GM04504 (cell line): ENCODE measurements at places on chromosomes 4 and X.

GRCh38 chr4:114091546-114091945 is 112.1 kb upstream of the ARSJ start:
- DNase-seq = no peak

- DNase-seq = no peak
Observed at GRCh38 chr4:8774071-8774470, 97.6 kb downstream of the HMX1 start.

DNA sequence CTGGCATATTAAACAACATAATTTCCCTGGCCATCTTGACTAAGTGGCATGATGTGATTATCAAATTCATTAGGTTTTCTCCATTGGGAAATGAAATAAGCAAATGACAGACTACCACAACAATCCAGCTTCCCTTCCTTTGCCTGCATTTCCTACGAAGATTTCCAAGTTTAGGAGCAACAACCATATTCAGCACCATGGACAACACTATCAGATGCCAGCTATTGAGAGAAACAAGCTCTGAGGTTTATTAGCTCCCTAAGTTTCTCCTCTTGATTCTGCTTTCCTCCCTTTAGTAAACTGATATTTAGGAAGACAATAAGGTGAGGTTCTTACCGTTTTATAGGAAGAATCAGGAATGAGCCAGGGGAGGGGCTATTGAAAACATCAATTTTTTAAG is 36.2 kb downstream of the DCX start:
- DNase-seq = no peak

DNA sequence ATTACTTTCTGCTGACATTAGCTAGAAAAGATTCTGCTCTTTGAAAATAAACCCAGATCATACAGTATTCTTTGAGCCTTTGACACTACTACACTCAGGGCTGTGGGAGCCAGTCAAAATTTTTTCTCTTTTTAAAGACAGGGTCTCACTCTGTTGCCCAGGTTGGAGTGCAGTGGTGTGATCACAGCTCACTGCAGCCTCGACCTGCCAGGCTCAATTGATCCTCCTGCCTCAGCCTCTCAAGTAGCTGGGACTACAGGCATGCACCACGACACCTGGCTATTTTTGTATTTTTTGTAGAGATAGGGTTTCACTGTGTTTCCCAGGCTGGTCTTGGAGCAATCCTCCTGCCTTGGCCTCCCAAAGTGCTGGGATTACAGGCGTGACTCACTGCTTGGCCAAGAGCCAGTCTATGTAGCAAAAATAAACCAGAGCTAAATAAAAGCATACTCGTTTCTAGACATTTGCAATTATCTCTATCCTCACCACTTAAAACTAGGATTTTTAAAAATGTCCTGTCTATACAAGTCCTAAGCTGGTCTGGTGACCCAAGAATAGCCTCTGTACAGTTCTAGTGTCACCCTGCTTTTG is 43.2 kb downstream of the AKAP4 start:
- no peak for DNase-seq

- no peak for DNase-seq
Observed at GRCh38 chr4:124527364-124527763, 185.2 kb downstream of the ANKRD50 start.

- no peak for DNase-seq
Observed at GRCh38 chr4:100306018-100306417, 115.8 kb upstream of the DDIT4L start.

DNA sequence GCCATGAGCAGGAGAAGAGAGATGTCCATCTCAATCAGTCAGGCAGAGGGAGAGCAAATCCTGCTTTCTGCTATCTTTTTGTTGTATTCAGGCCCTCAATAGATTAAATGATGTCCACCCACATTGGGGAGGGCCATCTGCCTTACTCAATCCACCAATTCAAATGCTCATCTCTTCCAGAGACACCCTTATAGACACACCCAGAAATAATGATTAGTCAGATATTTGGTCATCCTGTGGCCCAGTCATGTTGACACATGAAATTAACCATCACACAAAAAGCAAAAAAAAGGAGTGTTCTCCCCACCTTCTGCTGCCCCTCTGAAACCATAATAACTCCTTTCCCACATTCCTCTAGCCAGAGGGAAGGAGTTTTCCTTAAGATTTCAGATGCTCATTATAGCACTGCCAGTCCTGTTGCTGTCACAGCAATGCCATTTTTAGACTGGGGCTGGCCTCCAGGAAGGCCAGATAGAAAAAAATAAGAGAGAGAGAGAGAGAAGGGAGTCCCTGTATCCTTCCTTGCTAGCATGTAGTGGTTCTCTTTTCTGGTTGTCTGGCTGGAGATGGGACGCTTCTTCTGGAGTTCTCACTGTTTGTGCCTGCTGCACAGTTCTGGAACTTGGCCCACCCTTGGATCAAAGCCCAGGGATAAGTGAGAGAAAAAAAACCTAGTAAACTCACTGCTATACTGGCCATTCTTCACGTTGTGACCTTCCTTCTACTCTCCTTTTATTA is 177.7 kb downstream of the RBM46 start:
- DNase-seq = no peak
